ENCODE measurements at places on chromosomes 5 and 9.

- no peak for DNase-seq
Observed at GRCh38 chr9:132791699-132792240, 86.3 kb downstream of the AK8 start.

DNA sequence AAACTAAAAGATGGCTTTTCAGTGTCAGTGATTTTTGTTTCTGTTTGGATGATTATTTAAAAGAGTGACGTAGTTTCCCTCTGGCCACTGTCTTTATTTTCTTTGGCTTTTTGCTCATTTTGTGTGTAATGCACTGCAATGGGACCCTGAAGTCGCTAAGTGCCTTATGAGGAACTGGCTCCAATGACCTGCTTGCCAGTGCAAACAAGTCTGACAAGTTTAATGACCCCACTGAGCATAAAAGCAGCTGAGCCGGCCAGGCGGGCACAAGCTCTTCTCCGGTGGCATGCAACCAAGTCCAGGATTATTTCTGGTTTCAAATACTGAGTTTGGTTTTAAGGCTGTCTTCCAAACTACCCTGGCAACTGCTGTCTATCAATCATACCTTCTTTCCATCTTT is 15.6 kb upstream of the GNA14 start:
- DNase-seq = no peak

DNA sequence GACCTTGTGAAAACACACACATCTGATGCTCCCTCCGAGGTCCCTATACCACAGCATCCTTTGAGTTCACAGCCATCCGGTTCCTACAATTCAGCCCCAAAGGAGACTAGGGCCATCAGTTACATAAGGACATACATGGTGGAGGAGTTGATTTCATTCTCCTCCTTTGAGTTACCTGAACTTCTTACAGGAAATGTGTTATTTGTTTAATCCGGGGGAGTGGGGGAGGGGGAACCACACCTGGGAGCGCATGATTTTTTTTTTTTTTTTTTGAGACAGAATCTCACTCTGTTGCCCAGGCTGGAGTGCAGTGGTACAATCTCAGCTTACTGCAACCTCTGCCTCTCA is 30.7 kb downstream of the SEMA4D start:
- DNase-seq = no peak

- no peak for DNase-seq
Observed at GRCh38 chr9:36426945-36427344, 26.9 kb upstream of the RNF38 start.

DNA sequence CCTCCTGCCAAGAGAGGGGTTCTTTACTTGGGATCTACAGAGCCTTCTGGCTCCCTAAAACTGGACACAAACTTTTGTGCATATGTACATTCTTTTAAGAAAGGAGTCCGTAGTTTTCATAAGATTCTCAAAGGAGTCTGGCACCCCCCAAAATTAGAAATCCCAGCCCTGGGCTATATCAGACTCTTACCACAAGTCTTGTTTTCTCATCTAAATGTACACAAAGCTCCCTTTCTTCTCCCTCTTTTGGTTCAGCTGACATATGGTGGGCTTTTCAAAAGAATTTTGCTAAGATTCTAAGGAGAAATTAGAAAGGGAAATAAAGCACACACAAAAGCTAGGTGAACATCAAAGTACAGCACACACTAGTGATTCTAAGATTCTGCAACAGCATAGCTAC is 114.4 kb downstream of the ENC1 start:
- no peak for DNase-seq

DNA sequence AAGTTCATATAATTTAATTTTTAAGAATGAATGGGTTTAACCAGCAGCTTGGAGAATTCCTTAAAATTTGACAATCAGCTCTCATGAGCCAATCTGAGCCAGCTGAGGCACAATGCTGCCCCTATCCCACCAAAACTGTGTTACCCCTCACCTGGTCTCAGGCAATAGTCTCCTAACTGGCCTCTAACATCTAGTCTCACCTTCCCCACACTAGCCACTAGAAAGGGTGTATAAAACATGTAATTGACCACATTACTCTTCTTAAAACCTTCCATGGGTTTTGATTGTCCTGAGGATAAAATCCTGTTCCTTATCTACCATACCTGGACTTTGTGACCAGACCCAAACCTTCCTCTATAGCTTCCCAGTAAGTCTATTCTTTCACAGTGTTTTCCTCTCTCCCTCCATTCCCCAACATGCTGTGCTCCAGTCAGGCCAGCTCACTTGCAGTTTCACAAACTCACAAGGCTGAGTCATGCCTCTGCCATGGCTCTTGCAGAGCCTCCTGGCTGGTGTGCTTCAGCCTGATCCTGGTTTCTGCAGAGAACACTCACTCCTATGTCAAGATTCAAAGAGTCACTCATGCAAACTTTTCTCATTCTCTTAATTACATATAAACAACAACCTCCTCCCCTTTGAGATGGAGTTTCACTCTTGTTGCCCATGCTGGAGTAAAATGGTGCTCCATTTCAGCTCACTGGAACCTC is 16.0 kb upstream of the ZCCHC7 start:
- DNase-seq = no peak

DNA sequence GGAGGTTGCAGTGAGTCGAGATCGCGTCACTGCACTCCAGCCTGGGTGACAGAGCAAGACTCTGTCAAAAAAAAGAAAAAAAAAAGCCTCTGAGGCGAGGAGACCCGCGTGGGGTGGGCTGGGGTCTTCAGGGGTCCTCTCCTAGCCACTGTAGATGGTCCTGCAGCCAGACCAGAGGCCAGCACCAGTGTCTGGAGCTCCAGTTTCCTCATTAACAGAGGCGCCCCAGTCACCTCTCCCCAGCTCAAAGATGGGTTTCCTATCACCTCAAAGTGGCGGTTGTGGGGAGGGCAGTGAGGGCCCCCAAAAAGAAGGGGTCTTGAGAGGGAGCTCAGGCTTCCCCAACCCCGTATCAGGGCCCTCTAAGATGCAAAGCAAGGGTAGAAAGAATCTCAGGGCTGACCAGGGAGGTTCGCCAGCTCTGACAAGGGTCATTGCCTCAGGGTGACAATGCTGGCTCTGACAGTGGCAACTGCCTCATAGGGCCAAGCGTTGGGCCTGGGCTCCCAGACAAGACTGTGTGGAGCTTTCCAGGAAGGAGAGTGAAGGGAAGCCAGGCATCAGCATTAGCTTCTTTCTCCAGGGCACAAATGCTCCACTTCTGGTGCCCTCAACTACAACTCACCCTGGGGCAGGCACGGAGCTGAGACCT is 15.0 kb downstream of the STK10 start:
- no peak for DNase-seq

- no peak for DNase-seq
Observed at GRCh38 chr9:125784286-125785049, 37.3 kb downstream of the PBX3 start.

All from H7 (cell line).